ENCODE measurements at places on chromosomes 16 and 17. TPM values are rescaled to one million over a fixed set of nuclear protein-coding genes. Genes with fewer than 3 reads are reported as not detected.

The EARS2 gene
- 52.3 TPM for total RNA-seq

The CCL22 gene
- not detected for total RNA-seq

The FOXN1 gene
- not detected for total RNA-seq

The TRAF4 gene
- total RNA-seq: 103 TPM

The CCL4 gene
- not detected for total RNA-seq

The MEIOB gene
- total RNA-seq: not detected

The SLC43A2 gene
- total RNA-seq: 3.9 TPM

The CLEC19A gene
- 0.54 TPM for total RNA-seq

The DOC2B gene
- under 0.01 TPM for total RNA-seq

The RNF43 gene
- 0.22 TPM for total RNA-seq

The PRR11 gene
- 3.1 TPM for total RNA-seq

The IL21R gene
- not detected for total RNA-seq

Data from placental epithelial cell (primary cell).